Glutamatergic neuron (in vitro differentiated cells): ENCODE measurements at places on chromosomes 3 and 15. TPM values are rescaled to one million over a fixed set of nuclear protein-coding genes. Genes with fewer than 3 reads are reported as not detected.

The GP9 gene
- not detected for total RNA-seq

The ANKUB1 gene
- not detected for total RNA-seq

The RLBP1 gene
- not detected for total RNA-seq

DNA sequence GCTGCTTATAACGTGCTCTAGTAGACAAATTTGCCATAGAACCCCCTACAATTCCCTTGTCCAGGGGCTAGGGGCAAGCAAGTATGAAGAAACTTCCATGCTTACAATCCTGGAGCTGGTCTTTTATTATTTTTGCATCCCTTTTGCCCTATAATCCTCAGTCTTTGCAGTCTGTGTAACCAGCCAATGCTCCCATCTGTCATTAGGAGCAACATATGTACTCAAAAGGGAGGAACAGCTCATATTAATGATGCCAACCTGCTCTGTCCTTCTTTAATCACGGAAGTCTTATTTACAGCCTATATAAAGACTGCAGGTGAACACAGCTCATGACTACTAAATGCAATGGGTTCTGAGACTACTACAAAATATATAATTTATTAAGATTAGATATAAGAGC is 263.3 kb downstream of the ZIC1 start:
- H3K4me3 ChIP-seq: no peak overlapping the region
- H3K4me1 ChIP-seq: peaks cover 11% of the 10 kb centered on the region
- H3K27ac ChIP-seq: no peak overlapping the region
- H3K27me3 ChIP-seq: no peaks in the 10 kb centered on the region
- no peak for DNase-seq

DNA sequence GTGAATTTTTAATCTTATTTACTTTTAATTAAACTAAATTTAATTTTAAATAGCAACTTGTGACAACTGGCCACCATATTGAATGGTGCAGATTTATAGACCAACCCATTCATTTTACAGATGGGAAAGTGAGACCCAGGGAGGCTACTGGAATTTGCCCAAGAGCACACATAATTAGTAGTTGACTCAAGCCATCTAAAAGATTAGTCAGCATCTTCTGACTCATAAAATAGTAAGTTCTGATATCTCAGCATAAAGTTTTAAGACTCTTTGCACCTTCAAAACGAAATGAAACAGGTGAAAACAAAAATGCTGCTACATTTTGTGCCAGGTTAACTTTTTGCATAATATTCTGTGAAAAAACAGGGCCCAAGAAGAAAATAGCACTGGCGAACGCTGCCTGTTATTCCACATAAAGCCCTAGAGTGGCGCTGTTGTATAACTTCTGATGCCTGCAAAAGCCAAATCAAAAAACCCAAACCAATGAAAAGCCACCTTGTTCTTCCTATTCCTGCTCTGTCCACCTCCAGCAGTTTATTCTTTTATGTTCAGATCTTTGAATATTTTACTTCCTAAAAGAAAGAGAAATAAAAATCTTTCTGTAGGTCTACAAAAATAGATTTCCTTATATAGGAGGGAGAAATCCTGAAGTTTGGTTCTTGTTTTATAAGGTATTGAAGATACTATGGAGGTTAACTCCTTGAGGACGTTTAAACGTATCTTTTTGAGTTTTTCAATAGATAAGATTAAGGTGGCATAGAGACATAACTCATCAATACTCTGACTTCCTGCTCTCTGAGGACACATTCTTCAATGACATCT is 62.8 kb downstream of the OTOL1 start:
- no peak overlapping the region for H3K27ac ChIP-seq
- no peaks in the 10 kb centered on the region for H3K27me3 ChIP-seq
- H3K36me3 ChIP-seq: no peaks in the 10 kb centered on the region
- DNase-seq: no peak
- H3K4me3 ChIP-seq: no peak overlapping the region

GRCh38 chr3:7292362-7292761 is 431.4 kb downstream of the GRM7 start:
- no peak overlapping the region for H3K27ac ChIP-seq
- no peaks in the 10 kb centered on the region for H3K27me3 ChIP-seq
- H3K4me3 ChIP-seq: no peak overlapping the region
- H3K36me3 ChIP-seq: no peaks in the 10 kb centered on the region
- no peak for DNase-seq
- H3K4me1 ChIP-seq: no peaks in the 10 kb centered on the region
